ENCODE measurements at places on chromosomes 3 and 15.

DNA sequence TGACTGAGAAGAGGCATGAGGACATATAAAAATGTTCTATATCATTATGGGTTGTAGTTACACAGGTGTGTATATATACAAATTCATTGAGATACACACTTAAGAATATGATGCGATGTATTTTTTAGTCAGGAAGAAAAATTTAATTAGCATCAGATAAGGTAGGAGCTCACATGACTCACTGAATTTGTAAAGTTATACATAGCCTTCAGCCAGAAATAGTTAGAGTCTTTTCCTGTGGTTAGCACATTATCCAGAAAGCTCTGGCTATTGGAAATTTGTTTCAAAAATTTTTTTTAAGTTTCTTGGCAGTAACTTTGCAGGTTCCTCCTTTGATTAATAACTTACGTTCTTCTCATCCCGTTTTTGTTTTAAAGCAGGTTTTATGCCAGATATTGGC, 88.6 kb downstream of the STT3B start:
- DNase-seq = no peak

- no peak for DNase-seq
Observed at GRCh38 chr15:79179108-79179561, 88.6 kb upstream of the RASGRF1 start.

- DNase-seq = no peak
Observed at GRCh38 chr3:184647405-184647936, 64.4 kb downstream of the MAGEF1 start.

- DNase-seq = no peak
Observed at GRCh38 chr3:152770296-152770695, 64.6 kb upstream of the P2RY1 start.

DNA sequence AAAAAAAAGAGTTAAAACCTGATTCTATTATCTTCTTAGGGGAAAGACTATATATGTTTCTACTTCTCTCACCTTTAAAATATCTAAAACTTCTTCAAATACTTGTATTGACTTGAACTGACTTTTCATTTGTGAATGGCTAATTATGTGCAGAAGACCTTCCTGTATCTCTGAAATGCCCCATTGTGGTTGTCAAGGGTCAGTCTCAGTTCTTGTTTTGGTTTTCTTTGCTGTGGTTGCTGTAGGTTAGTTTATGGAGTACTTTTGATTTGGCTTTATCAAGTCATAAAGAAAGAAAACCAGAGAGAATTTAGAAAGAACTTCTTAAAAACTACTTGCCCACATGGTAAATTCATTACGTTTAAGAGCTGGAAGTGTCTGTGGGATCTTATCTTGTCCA, 345.3 kb upstream of the POU1F1 start:
- no peak for DNase-seq

- no peak for DNase-seq
Observed at GRCh38 chr3:53080612-53081205, 34.8 kb upstream of the SFMBT1 start.

DNA sequence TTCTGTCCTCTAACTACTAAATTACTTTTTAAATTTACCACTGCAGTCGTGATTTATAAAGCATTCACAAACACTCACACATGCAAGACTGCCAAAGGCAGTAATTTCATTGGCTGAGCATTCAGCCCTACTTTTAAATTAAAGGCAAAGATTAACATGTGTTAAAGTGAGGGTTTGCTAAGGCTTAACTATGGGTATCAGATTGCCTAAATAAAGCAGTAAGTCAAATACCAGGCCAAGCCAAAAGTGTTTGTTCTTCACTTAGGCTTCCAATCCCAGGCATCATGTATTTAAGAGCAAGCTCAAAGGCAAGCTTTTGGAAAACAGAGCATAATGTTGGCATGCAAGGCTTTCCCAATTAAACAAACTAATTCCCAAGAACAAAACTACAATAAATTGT, 187.3 kb downstream of the SUCNR1 start:
- no peak for DNase-seq

GRCh38 chr3:23991683-23992628, 46.9 kb downstream of the NR1D2 start:
- no peak for DNase-seq

GRCh38 chr3:146772211-146772743, 167.1 kb upstream of the PLSCR5 start:
- DNase-seq = no peak

GRCh38 chr3:128330214-128330842, 136.4 kb downstream of the DNAJB8 start:
- DNase-seq = no peak

- DNase-seq = no peak
Observed at GRCh38 chr3:142445816-142446254, 2.0 kb downstream of the XRN1 start.

GRCh38 chr3:175336406-175337133, 477.4 kb downstream of the NAALADL2 start:
- no peak for DNase-seq

GRCh38 chr15:41437448-41437847, 20.6 kb downstream of the RTF1 start:
- DNase-seq = no peak

GRCh38 chr3:9398700-9399336, 1.4 kb downstream of the SETD5 start:
- DNase-seq = peak; percentile 17

DNA sequence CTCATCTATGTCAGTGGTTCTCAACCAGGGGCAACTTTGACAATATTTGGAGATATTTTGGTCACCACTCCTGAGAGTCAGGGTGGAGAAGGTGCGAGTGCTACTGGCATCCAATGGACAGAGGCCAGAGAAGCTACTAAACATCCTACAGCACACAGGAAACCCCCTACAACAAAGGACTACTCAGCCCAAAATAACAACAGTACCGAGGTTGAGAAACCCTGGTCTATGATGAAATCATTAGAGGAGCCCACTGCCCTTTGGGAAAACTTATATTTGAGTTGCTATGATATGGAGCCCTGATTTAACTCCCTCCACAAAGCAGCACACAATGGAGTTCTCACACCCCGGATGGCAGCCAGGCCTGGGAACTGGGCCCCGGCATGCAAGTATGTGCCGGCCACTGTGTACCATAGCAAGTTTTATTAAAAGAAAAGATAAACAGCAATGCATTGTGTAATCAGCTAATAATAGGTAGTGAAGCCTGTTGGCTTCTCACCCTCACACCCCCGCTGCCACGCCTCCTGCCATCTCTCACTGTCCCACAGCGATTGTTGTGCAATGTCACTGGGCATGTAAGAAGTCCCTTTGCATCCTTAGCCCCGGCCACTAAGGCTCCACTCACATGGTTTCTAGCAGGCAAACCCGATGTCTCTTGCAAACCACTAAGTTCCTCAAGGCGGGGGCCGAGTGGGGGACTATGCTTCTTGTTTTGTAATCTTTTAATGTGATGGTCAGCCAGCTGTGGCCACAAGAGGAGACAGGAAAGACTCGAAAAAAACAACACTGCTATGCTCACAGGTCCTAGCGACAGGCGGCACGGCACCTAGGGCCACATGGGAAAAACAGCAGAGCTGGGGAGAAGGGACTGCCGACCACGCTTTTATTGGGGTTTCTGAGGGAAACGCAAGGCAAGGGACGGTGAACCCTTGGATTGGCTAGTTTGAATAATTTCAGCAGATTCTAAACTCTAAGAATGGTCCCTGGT, 110.0 kb downstream of the AQP9 start:
- DNase-seq = no peak

- DNase-seq = no peak
Observed at GRCh38 chr15:38325648-38325990, 73.0 kb downstream of the SPRED1 start.

GRCh38 chr15:41884458-41884857, 9.4 kb downstream of the SPTBN5 start:
- DNase-seq = no peak

DNA sequence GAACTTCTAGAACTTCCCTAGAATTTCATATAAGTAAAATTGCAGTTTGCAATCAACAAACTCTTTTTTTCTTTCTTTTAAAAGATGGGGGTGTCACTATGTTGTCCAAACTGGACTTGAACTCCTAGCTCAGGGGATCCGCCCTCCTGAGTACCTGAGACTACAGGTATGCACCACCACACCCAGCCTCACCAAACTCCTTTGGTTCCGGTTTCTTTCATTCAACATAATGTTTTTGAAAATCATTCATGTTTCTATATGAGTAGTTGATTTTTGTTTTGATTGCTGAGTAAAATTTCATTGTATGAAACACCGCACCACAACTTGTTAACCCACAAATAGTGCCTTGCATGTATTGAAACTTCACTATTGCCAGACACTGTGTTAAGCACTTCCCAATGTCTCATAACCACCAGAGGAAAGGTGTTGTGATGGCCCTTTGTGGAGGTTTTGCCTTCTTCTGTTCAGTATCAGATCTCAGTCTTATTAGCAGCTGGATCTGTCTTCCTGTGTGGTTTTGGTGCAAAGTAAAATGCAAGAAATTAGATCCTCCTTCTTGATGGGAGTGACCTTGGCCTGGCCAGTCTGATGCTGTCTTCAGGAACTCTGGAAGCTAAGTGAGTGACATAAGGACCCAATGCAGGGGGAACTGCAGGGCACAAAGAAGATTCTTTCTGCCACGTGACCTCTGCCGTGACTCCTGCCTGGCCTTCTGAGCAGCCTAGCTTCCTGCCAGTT, 78.8 kb upstream of the UBE2E1 start:
- DNase-seq = no peak

DNA sequence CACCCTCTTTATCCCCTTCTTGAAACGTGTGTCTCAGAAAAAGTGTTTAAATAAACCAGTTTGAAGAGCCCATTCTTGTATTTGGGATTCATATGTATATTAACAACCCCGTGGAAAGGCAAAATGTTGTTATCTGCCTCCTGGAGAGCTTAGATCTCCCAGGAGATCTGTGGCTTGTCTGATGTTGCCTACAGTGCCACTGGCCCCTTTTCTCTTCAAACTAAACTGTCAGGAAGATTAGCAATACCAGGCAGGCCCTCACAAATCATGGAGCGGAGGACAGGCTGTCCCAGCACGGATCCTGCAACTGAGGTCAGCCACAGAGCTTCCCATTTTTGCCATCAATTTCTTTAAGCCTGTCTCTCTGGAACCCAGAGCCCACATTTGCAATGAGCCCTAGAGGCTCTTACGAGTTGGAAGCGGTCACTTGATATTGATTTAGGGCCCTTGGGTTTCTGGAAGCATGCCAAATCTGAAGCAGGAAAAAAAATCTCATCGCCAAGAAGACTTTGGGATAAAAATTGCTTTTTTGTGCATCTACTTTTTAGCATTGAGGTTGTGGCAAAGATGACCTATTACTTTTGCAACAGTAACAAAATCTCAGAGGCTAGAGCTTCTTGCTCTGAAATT, 234.1 kb downstream of the OPA1 start:
- DNase-seq = no peak

DNA sequence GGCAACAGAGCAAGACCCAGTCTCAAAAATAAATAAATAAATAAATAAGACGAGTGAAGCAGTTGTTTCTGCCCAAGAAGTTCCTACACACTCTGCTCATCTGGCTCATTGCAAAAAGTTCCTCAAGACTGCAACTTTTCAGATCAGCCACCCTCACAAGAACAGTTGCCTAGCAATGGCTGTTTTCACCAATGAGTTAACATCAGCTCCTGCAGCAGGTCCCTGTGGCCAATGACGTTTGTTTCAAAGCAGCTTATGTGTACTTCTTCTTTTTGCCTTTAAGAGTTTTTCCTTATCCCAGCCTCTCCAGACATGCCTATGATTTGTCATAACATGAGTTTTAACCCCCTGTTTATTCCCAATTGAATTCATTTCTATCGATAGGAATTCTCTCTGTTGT, 118.4 kb upstream of the SPRED1 start:
- DNase-seq = no peak

GRCh38 chr3:146873748-146874147, 268.6 kb upstream of the PLSCR5 start:
- no peak for DNase-seq

- no peak for DNase-seq
Observed at GRCh38 chr3:149381173-149382100, 4.0 kb upstream of the TM4SF1 start.

- no peak for DNase-seq
Observed at GRCh38 chr3:17742880-17743657, 638 bp upstream of the TBC1D5 start.

DNA sequence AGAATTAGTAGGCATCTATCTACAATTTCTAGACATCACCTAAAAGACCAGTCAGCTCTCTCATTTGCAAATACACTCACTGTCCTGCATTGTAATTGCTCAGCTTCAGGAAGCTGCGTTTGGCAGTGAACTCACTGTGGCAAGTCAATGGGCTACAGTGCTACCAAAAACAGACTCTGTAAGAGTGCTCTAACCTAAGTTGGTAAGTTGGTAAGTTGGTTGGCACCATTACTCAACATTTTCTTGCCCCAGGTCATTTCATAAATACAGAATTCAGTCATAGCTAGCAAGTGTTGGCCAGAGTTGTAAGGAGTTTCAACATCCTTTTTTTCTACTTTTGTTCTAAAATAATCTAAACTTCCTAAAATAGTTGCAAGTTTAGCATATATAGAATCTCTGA, 466.3 kb downstream of the NAALADL2 start:
- no peak for DNase-seq

DNA sequence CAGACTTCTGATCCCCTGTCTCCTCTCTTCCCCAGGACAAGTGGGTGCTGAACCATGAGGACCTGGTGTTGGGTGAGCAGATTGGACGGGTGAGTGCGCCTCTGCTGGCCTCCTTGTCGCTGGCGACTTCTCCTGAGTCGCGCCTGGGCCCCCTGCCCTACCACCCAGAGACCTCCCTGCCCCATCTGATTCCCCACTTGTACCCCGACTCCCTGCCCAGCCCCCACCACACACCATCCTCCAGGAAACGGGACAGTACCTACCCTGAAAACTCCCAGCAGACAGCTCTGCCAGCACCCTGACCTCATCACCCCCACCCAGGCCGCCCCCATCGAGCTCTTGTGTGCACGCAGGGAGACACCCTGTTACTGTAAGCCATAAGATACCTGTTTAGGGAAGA, 7.7 kb downstream of the FES start:
- DNase-seq = no peak

DNA sequence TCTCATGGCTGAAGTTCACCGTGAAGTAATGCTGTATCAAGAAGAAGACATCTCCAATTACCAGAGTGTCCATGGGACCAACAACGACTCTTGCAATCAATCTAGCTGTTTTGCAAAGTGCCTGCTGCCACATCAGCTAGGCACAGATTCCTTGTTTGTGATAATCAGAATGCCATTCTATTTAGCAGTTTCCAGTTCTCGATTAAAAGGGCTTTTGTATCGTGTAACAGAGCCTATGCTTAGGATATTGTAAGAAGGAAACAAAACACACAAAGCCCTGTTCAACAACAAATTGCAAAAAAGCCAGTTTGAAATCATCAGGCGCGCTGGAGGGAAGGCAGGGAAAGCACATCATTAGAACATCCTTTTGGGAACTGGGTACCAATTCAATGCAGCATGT, 26.1 kb downstream of the RASGRF1 start:
- DNase-seq = no peak

- no peak for DNase-seq
Observed at GRCh38 chr3:99838755-99839154, 21.1 kb downstream of the CMSS1 start.

GRCh38 chr15:74130155-74130848, at the start of gene ISLR2:
ISLR2 (plus strand) TSS chr15:74130586; CDS start chr15:74132755, 2,169 bp downstream.
- no peak for DNase-seq

- DNase-seq = no peak
Observed at GRCh38 chr15:65583701-65584100, 27.2 kb downstream of the INTS14 start.
